A549 treated with DMSO at 1 μM for 4 hours (cell line): ENCODE measurements at places on chromosomes 5 and 9. TPM values are rescaled to one million over a fixed set of nuclear protein-coding genes. Genes with fewer than 3 reads are reported as not detected.

Gene FAM200C
- 1.3 to 2.7 TPM (median 2.5 TPM) in 5 replicates for total RNA-seq

Gene SPINK7
- not detected in 5 replicates for total RNA-seq

Gene CCT5
- 543 to 707 TPM (median 560 TPM) in 5 replicates for total RNA-seq

Gene GABRP
- not detected in 5 replicates for total RNA-seq

Gene NME5
- total RNA-seq, result not detected in 5 replicates

Gene TMEM174
- total RNA-seq, result not detected in 5 replicates

Gene MLLT3
- total RNA-seq, result 14.1 to 19.3 TPM (median 16.5 TPM) in 5 replicates

Gene TOR4A
- 18.6 to 28.5 TPM (median 28.1 TPM) in 5 replicates for total RNA-seq

Gene CARD9
- total RNA-seq, result 0.64 to 2.6 TPM (median 1.1 TPM) in 5 replicates

Gene SLC34A3
- total RNA-seq, result 0.07 to 0.14 TPM (median 0.11 TPM) in 4 of 5 replicates, not detected in the other

Gene ADAMTSL2
- not detected in 5 replicates for total RNA-seq

Gene TNFSF8
- total RNA-seq, result not detected in 5 replicates
